ENCODE measurements at places on chromosomes 2 and 18.

GRCh38 chr2:31533036-31533435 is 47.7 kb downstream of the SRD5A2 start:
- no peak for DNase-seq

DNA sequence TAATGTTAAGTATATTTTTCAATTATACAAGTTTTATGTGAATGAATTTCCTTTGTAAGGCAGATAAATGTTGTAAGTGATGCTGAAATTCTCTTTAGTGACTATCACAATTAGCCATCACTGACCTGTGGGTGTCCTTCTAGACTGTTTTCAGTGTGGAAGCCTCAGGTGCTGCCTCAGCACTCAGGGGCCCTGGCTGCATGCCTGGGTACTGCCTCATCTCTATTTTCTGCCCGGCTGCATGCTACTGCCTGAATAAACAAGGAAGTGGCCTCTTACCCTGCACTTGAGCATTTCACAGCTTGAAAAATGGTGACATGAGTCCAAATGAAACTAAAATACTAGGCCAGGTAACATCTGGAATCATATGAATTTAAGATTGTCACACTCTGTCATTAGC is 787.6 kb upstream of the SALL3 start:
- no peak for DNase-seq

GRCh38 chr2:203016716-203017115 is 2.0 kb downstream of the NBEAL1 start:
- DNase-seq: no peak

DNA sequence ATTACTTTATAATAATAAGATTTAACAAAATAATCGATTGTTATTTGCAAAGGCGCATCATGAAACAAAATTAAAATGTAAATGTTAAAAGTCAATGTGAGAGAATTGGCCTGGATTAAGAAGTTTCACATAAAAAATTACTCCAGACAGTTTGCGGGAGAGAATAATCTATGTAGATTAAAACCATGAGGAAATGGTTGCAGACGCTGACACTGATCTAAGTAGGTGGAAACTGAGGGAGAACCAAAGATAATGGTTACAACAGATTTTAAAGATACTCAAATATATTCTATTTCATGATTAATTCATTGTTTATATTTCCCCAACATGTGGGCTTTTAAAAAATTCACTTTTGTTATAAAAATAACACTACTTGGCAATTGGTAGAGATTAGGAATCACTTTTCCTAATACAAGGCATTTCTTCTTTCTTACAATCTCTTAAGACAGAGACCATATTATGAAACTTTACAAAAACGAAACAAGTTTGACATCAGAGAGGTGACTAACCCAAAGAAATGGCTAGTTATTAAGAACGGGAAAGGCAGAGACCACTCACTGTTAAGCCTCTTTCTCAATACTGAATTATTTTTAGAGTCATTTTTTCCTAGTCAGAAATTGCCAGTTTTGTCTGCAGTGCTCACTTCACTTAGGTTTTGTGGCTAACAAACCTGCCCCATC is 1.6 kb downstream of the KANSL1L start:
- DNase-seq: no peak

GRCh38 chr2:73131807-73132206 is 19.1 kb upstream of the RAB11FIP5 start:
- no peak for DNase-seq

All from stimulated activated CD8-positive, alpha-beta memory T cell treated with anti-CD3 and anti-CD28 coated beads, Interleukin-7, amount 100 ng/mL, for 4 hours (primary cell).